Stimulated activated CD4-positive, alpha-beta T cell treated with anti-CD3 and anti-CD28 coated beads, Interleukin-1b, Interleukin-23, amount 100 ng/mL, for 48 hours (primary cell): ENCODE measurements at places on chromosomes 5 and 9.
A peak's percentile ranks its signal among the peaks of the same experiment; 100 is the strongest.

DNA sequence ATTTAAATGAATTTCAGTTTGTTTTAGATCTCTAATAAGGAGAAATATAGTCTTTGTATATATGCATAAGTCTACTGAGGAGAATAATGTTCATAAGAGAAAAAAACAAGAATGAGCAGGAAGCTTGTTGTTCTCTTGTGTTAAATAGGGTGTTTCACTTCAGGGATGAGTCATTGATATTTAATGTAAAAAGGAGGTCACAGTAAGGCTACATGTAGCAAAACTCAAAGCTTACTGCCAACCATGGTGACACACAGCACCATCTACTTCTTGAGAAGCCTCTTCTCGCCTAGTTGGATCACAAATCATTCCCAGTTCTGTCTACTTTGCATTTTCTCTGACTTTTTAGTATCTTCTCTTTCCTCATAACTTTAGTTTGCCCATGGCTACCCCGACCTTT lies 1466.0 kb upstream of the C9orf72 start:
- no peak for DNase-seq

GRCh38 chr5:91110686-91111085 lies 272.4 kb downstream of the ARRDC3 start:
- no peak for DNase-seq

DNA sequence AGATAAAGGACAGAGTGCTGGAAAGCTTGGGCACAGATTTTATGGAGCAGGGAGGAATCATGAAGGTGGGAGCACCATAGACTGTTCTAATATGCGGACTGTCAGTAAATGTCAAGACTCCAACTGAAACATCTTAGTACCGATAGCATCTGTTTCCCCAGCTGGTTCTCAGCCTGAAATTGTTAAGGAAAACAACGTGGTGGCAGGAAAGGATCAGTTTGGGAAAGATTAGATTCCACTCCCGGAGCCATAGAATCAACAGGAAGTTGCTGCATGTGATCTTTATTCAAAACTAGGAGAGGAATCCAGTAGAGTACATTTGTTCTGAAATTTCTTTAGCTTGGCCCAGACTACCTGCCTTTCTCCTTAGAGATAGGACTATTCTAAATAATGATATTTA lies 559.1 kb downstream of the CSNK1G3 start:
- DNase-seq, result no peak

DNA sequence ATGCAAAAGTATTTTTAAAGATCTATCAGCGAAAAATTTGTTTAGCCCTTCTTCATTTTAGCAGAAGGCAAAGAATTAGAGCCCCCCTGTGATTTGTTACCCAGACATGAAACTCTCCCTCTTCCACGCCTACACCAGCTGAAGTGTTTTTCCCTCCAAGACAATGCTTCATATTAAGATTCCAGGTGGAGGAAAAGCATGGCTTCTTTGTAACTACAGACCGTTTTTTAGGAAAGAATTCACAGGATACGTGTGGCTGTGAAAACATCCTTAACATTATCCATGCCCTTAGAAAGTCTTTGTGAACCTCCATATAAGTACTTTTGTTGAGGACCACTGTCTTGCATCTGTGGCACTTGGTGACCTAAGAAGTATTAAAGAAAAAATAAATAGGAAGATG lies 121.8 kb upstream of the MTAP start:
- no peak for DNase-seq

DNA sequence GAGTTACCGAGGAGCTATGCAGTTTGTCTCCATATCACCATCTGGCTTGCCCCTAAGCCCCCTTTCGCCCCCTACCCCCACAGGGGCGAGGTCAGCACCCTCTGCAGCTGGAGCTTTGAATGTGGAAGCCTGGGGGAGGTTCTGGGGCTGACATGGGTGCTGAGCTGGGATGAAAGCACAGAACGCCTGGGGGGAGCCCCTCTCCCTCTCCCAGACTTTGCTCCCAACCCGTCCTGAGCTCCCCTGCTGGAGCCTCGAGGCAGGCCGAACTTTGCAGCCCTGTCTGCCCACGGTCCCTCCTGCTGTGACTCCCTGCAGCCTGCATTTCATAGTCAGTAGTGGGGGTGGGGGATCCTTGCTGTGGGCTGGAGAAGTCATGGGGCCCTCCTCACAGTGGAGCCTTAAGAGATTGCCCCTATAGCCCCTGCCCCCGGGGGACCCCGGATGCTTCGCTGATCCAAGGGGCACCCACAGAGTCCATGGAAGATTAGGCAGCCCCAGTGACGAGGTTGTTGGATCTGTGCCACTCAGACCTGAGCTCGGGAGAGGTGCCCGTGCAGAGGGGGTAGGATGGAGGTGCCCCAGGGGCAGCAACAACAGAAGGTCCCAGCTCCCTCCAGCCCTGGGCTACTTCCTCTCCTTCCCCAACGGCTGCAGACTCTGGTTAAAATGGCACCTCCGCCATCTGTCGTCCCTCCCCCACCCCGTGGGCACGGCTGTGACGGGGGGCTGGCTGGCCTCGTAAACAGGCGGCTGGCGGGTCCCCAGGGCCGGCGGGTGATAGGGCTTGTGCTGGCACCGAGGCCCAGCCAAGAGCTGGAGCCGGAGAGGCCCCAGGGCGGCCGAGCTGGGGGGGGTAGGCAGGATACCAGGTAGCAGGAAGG lies 162.0 kb downstream of the C9orf50 start:
- DNase-seq, result peak; percentile 21

GRCh38 chr9:93119953-93120845 lies 13.9 kb downstream of the NINJ1 start:
- DNase-seq, result no peak

DNA sequence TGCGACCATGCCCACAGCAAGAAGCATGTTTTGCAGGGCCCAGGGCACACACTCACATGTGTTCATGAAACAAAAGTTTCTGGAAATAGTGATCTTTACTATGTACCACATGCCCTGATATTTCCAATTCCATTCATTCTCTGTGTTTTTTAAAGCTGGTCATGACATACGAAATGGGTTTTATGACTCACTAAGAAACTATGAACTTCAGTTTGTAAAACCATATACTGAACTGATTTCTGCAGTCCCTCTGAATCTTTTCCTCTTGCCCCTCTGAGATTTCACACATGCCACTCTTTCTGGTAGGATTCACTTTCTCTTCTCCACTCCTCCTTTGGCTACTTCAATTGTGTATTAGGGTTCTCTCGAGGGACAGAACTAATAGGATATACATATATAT lies 416.1 kb upstream of the TRPC7 start:
- no peak for DNase-seq

GRCh38 chr5:60455589-60455988 lies 244.4 kb downstream of the DEPDC1B start:
- DNase-seq, result no peak

- no peak for DNase-seq
Observed at GRCh38 chr9:32787816-32788215, 4.5 kb downstream of the TMEM215 start.

GRCh38 chr9:97307091-97307490 lies 368 bp upstream of the CCDC180 start:
- DNase-seq, result peak; percentile 21

DNA sequence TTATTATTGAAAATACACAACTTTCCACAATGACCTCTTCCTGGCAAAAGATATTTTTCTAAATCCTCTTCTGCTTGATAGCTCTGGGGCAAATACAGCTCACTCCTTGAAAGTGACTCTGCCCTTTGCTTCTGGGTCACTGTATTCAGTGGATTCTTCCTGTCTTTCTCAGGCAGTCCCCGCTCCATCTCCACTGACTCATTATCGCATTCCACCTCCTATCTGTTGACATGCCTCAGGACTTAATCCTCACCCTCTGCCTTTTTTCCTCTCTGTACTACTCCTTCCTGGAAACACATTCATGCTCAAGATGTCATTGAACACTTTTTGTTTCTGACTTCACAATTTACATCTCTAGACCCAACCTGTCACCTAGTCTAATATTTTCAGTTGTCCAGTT lies 8.4 kb upstream of the RGS7BP start:
- no peak for DNase-seq

GRCh38 chr5:32326216-32326772 lies 13.6 kb upstream of the MTMR12 start:
- no peak for DNase-seq

DNA sequence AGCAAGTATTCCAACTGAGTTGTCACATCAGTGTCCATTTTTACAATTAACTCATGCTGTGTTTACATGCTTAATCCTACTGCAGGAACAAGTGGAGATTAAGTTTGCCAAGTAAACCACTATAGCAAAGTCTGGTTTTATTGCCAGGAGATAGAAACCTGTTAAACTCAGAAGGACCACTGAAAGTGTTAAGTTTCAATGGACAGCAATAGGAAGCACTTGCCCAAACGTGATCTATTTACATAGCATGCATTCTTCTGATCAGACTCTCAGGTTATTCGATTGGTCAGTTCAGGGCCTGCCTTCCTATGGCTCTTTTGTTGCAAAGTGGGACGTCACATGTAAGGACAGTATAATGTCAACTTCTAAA lies 28.0 kb upstream of the IFNK start:
- no peak for DNase-seq

- DNase-seq, result no peak
Observed at GRCh38 chr5:179393078-179393477, 47.8 kb upstream of the ADAMTS2 start.

DNA sequence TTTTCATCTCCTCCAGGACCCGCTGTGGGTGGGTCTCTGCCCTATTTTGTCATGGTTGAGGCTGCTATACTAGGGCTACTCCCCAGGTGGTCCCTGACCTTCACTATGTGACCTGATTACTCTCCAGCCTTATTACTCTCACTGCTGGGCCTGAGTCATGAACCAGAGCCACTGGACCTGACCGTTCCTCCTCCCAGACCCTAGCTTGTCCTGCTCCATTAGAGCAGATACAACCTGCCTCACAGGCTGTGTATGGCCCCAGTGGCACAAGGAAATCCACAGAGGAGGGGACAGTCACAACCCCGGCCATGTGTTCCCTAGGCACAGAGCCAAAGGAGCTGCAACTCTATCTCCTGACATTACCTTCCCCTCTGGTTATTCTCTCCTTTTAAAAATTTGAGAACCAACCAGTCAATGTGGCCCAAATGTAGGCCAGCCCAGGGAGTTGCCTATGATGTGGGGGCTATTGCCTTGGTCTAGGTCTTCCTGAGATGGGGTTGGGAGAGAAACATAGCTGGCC lies 96.0 kb upstream of the FSTL4 start:
- DNase-seq, result no peak

DNA sequence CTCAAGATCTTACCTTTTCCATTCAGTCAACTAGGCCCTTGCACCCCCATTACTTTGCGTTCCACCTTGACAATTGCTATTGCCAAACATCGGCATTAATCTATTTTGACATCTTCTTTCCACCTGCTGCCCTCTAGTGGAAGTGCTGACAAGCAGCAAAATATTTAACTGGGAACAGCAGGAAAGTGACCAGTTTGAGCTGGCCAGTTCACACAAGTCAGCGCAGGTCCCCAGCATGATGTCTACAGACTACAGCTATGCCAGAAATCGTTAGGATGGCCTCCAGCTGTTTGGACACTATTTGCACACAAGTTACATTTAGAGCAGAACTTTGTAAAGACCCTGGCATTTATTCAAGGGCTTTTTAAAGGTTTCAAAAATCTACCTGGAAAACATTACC lies 160.1 kb downstream of the GHR start:
- no peak for DNase-seq

DNA sequence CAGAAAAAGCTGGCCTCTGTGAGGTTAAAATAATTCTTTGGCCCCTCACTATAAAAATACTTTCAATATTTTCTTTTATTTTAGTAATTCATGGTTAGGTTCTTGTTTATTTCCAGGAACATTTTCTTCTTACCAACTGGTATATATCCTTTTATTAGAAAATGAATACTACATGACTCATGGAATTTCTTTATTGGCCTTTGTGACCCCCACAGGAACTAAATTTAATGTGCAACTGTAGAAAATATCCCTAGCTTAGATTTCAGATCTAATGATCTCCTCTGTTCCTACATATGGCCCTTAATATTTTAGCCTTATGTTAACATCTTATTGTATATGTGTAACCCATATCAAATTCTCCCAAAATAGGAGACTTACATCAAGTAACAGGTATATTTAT lies 429.9 kb downstream of the NR2F1-AS1 start:
- no peak for DNase-seq
